ENCODE measurements at places on chromosomes 4 and X.

DNA sequence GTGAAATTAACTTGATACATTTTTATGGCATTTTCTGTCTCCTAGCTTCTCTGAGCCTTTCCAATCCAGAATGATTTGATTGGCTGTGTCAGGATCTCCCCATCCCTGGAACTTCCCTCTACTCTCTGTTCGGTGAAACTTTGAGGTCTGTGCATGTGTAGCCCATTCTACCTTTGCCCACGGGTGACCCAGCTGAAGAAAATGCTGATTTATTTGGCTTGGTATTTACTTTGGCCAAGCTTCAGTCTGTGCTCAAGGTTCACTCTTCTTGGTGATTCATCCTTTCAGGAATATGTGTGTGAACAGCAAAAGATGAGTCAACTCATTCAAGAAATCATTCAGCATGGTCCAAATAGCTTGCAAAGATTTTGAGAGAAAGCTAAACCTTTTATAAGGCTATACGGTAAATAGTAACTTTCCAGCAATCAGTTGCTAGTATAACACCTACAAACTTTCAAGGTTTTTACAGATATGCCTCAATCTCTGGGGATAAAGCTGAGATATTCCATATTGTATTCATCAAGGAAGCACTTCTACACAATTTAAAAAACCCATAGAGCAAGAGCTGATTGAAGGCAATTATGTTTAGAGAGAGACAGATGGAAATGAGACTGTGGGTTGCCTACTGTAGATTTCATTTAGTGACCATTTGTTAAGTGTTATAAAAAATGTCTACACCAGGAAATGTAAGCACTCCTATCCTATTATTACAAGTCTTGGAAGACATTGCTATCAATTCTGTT, 233.9 kb upstream of the CXXC4 start:
- DNase-seq, result peak; percentile 93

- DNase-seq, result no peak
Observed at GRCh38 chr4:32477518-32477917, 1757.3 kb downstream of the PCDH7 start.

DNA sequence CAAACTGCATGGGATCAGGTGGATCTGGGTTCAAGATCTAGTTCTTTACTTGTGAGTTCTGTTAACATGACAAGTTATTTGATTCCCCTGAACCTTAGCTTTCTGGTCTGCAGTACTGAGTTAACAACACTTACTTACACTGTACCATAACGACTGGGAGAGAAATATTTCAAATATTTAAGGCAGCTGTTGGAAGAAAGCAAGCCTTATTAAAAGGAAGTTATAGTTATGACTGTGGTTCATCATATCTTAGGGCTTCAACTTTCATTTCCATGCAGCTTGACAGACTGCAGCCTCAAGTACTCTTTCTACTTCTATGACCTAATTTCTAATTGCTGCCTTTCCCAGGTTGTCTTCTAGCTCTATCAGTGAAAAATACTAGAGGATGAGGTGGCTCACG, 40.0 kb upstream of the PDGFRA start:
- DNase-seq, result no peak

DNA sequence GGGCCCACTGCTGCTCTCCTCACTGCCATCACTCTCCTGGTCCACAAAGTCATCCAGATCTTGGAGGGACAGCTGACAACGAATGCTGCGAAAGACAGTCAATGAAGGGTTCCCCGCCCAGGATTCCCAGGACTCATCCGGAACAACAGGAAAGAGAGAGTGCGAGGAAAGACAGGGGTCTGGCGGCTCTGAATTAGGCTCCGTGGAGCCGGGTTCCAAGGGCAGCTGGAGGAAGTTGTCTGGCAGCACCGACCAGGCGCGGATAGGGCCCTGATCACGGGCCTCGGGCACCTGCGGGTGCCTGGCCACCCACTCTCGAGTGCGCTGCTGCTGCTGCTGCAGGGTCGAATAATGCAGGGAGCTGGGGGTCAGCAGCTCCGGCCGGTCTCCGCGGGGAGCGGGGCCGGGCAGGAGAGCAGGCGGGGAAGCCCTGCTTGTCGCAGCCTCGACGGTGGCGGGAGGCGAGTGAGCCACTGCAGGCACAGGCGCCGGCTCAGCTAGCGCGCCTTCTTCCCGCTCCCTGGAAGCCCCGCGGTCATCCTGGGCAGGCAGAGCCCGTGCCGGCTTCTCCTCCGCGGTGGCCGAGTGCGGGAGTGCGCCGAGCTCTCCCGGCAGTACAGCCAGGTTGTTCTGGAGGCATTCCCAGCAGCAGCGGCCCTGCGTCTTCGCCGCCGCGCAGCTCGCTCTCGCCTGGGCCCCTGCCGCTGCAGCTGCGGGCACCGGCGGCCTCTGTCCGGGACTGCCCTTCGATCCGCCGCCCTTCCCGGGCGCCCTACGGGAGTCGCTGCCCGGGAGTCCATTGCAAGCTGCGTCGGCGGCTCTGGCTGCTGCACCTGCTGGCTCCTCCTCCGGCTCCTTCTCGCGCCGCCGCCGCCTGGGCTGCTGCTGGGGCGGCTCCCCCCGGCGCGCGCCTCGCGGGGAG, 1.1 kb downstream of the SOWAHB start:
- no peak for DNase-seq

DNA sequence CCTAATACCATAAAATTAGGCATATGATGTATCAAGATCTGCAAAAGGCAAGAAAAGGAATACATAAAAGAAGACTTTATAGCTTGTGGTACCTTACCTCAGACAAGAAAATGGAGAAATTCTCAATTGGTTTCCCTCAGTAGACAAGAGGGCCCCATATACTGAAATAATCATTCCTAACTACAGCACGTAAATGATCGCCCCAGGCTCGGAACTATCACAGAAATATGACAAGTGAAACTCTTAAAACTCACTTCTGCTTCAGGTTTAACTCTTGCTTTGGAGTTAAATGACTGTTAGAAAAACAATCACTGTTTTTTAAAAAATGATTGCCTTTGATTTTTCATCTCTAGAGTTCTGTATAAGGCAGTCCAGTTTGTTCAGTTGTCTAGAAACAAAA, 38.6 kb upstream of the NAP1L5 start:
- DNase-seq, result no peak

GRCh38 chrX:68692651-68693050, 45.2 kb downstream of the STARD8 start:
- no peak for DNase-seq

GRCh38 chrX:58025979-58026378, 115.7 kb upstream of the ZXDA start:
- no peak for DNase-seq

- no peak for DNase-seq
Observed at GRCh38 chr4:20603671-20604313, 96.5 kb upstream of the PACRGL start.

DNA sequence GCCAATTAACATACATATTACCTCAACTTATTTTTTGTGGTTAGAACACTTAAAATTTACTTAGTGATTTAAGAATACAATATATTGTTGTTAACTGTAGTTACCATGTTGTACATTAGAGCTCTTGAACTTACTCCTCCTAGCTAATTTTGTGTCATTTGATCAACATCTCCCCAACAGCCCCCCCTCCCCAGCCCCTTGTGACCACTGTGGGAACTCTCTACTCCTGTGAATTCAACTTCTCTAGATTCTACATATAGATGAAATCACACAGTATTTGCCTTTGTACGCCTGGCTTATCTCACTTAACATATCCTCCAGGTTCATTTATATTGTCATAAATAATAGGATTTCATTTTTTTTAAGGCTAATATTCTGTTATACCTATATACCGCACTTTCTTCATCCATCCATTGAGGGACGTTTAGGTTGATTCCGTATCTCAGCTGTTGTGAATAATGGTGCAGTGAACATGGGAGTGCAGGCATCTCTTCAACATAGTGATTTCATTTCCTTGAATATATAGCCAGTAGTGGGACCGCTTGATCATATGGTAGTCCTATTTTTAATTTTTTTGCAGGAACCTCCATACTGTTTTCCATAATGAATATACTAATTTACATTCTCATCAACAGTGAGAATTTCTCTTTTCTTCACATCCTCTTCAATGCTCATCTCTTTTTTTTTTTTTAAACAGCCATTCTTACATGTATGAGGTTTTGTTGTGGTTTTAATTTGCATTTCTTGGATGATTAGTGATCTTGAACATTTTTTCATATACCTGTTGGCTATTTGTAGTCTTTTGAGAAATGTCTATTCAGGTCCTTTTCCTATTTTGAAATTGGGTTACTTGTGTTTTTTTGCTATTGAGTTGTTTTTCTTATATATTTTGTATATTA, 66.8 kb downstream of the RAPGEF2 start:
- no peak for DNase-seq

GRCh38 chr4:122689972-122690371, 42.5 kb upstream of the BBS12 start:
- DNase-seq, result no peak

GRCh38 chr4:86611757-86612156, 17.6 kb downstream of the PTPN13 start:
- DNase-seq, result no peak

- DNase-seq, result no peak
Observed at GRCh38 chrX:121160987-121161386, 113.6 kb downstream of the GLUD2 start.

DNA sequence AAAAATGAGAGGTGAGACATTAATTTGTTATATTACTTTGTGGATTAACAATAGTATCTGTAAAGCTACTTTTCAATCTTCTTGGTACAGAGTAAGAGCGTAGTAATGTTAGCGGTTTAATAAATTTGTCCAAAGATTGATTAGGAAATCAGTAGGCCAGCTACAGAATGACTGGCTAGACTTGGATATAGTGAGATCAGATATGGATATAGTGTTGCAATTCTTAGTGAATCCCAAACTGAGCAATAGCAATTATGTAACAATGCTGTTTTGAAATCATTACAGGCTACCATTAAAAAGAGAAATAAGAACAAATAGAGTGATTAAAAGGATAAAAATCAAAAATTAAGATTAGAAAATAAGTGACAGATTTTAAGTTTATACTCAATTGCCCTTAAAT, 847 bp upstream of the UGT2A2 start:
- no peak for DNase-seq

DNA sequence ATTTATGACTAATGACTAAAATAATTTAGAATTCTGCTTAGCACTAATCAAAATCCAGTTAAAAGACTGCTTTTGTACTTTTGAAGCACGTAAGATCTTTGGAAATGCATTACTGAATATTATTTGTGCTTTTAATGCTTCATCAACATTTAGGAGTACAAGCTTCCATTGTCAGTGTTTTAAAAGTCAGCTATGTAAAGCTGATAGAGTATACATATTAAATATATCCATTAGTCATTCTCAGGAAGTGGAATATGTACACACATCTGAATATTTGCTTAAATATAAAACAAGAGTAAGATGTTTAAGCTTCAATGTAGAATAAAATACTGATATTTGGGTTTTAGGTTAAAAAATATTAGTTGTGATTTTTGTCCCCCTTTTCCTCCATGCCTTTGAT, 54.1 kb downstream of the ANK2 start:
- no peak for DNase-seq

GRCh38 chr4:98828801-98829200, 100.1 kb downstream of the EIF4E start:
- DNase-seq, result no peak

GRCh38 chr4:79563219-79563618, 155.2 kb upstream of the GK2 start:
- no peak for DNase-seq

All from epithelial cell of proximal tubule (primary cell).